Activated naive CD4-positive, alpha-beta T cell treated with anti-CD3 and anti-CD28 coated beads, Interleukin-2, amount 50 U/mL, for 16 hours (primary cell): ENCODE measurements at places on chromosomes 3 and 15.
A peak's percentile ranks its signal among the peaks of the same experiment; 100 is the strongest.

DNA sequence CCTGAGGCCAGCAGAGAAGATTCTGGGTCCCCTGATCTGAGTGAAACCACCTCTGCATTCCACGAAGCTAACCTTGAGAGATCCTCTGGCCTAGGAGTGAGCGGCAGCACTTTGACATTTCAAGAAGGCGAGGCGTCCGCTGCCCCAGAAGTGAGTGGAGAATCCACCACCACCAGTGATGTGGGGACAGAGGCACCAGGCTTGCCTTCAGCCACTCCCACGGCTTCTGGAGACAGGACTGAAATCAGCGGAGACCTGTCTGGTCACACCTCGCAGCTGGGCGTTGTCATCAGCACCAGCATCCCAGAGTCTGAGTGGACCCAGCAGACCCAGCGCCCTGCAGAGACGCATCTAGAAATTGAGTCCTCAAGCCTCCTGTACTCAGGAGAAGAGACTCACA, 36.4 kb downstream of the HAPLN3 start:
- no peak for DNase-seq

DNA sequence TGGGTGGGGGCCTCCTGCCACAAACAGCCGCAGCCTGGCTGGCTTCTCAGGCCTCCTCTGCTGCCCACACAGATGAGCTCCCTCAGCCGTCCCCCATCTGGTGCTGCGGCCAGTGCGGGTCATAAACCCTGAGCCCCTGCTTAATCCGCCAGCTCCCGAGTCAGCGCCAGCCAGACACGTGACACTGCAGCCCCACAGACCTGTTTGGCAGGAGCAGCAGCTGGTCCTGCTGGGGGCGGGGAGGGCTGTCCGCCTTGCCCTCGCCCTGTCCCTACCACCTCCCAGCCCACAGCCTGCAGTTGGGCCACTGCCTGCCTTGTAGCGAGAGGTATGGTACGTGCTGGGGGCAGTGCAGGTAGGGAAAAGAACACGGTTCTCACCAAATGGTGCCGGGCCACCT, 86.2 kb downstream of the IQSEC1 start:
- no peak for DNase-seq

- DNase-seq, result no peak
Measured at GRCh38 chr3:187873843-187874242, 128.6 kb upstream of the BCL6 start.

DNA sequence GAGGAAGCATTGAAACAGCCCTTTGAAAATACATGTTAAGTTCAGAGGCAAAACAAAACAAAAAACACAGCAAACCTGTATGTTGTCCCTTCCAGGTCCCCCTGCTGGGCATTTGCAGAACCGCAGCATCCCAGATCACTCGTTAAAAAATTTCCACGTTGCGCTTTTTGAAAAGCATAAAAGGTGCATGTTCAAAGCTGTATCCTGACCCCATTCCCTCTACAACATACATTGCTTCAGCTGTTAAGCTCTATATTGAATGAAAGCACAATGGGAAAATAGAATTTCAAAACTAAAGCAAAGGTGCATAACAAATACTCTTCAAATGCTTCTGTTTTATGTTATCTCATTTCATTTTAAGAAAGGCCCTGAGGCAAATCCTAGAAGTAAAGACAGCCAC, 328.3 kb downstream of the THSD4 start:
- peak; percentile 38 for DNase-seq

GRCh38 chr15:28125673-28126651, 26.8 kb upstream of the OCA2 start:
- DNase-seq, result no peak

DNA sequence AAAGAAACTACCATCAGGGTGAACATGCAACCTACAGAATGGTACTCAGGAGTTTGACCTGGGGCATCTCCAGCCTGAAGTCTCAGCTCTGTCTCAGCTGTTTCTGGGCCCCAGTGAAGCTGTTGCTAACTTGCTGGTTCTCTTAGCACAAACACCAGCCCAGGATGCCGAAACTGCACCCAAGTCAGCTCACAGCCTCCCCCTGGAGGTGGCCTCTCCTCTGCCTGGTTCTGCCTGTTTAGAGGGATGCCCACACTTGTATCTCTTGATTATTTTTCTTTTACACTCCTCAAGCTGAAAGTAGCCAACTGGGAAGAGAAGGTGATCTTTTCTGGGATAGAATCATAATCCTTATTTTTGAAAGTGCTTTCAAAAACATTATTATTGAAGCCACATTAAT, 289.0 kb upstream of the RASGRP1 start:
- peak; percentile 34 for DNase-seq

- no peak for DNase-seq
Measured at GRCh38 chr15:58146749-58147148, 8.6 kb downstream of the AQP9 start.

GRCh38 chr15:96234109-96234892, 96.2 kb upstream of the NR2F2 start:
- DNase-seq, result no peak

DNA sequence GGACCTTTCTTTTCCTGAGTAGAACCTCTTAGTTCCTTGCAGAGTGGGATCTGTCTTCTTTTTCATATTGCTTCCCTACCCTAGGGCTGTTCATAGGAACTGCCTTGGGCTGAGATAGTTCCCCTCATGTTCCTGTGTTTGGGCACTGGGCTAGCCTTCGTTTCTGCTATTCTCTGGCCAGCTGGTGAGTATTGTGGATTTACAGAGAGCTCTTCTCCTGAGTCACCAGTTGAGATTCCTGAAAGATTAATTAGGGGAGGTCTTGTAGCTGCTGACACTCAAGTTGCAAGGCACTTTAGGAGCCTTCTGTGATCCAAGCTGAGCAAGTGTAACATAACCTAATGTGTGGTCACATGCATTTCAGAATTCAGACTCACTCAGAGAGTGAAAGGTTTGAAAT, 30.7 kb downstream of the CHD2 start:
- DNase-seq, result no peak

GRCh38 chr3:72789786-72790185, 58.5 kb downstream of the SHQ1 start:
- no peak for DNase-seq

DNA sequence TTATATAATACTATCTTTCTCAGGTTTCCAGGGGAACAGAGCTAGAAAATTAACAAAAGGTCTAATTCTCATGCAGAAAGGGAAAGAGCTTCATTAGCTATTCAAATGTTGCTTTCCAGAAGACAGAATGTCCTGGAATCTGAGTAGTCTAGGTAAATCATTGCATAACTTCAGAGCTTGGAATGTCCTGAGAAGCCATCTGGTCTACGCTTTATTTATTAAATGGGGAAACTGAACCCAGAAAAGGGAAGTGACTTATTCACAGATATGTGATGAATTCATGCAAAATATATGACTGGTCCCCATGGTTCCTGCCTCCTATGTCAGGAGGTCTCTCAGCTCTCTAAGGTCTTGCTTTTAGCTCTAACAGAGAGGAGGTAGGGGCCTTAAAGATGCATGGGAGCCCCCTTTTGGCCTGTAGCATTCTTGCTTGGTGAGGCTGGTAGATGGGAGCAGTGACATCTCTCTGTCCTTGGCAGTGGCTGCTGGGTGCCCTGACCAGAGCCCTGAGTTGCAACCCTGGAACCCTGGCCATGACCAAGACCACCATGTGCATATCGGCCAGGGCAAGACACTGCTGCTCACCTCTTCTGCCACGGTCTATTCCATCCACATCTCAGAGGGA, 99.2 kb downstream of the CEMIP start:
- DNase-seq, result no peak

- DNase-seq, result no peak
Measured at GRCh38 chr15:51069983-51070382, 24.7 kb downstream of the TNFAIP8L3 start.

DNA sequence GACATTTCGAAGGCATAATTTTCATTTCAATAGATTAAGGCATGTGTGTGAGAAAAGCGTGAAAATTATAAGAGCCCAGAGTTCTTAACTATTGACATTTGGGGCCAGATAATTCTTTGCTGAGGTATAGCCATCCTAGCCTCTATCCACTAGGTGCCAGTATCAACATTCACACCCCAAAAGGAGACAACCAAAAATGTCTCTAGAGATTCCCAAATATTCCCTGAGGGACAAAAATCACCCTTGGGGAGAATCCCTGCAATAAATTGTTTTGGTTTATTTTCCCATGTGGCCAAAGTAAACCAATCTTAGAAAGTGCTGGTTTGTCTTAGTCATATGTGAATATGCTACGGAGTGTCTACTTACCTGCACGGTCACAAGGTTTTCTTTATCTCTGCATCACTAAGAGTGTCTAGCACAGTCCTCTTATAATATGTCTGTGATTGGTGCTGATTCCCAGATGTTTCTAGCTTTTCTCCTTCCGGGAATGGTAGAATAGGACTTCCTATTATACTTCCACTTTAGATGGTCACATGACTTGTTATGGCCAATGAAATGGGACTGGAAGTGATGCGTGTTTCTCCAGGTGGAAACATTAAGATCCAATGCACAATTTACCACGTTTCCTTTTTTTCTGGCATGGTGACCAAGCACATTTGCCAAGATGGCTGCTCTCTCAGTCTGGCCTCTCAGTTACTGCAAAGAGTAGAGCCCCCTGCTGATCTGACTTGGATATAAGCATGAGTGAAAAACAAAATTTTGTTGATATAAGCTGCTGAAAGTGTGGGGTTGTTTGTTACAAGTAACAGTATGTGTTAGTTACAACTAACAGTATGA, 8.0 kb upstream of the KBTBD8 start:
- no peak for DNase-seq

DNA sequence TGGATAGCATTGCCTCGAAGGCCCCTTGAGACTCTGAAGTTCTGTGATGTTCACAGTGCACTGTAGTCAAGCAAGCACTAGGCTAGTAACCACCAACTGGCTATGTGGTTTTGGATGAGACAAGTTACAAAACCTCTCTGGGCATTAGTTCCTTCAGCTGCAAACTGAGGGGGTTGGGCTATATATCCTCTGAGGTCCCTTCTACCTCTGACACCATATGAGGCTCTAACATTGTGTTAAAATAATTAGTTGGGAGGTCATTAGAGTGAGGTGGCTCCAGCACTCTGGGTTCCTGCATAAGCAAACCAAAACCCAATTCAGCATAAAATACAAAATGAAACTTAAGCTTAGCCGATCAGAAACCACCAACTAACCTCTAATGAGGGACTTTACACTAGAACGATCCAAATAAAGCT, 209.5 kb upstream of the LRRN1 start:
- no peak for DNase-seq

GRCh38 chr3:107206141-107206540, 171.1 kb upstream of the CCDC54 start:
- no peak for DNase-seq

DNA sequence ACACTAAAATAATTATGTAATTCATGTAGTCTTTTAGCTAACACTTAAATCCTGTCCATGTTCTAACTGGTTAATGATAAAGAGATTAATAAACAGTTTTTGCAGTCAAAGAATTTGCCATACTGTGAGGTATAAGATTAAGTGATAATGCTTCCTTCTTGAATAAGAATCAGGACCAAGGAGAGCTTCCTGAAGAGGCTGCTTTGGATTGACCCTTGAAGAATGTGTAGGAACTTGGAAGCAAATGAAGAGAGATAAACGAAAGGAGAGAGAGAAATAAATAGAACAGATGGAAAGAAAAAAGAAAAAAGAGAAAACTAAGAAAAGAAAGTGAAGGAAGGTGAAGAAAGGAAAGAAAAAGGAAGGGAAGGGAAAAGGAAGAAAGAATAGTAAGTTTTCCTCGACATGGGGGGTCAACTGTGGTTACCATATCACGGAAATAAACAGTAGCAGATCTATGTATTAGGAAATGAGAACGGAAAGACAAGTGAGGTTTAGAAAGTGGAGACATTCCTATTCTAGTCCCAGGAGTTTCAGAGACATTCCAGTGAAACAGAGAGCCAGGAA, 539.8 kb downstream of the FGF12 start:
- no peak for DNase-seq

DNA sequence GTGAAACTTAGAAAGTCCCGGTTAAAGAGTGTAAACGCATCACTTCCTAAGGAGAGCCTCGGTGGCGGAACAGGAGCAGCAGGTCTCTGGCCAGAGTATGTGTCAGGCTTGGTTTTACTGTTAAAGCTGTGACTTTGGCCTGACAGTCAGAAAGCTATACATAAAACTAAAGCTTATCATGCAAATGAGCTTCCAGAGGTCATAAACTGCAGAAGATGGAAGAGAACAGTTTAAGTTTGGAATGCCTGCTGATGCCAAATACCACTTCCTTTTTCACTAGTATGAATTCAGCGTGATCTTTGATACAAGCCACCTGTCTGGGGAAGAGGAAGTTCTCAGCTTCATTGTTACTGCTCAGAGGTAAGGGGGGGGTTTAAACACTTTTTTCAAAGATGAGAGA, 125.1 kb upstream of the CTDSPL start:
- DNase-seq, result no peak

DNA sequence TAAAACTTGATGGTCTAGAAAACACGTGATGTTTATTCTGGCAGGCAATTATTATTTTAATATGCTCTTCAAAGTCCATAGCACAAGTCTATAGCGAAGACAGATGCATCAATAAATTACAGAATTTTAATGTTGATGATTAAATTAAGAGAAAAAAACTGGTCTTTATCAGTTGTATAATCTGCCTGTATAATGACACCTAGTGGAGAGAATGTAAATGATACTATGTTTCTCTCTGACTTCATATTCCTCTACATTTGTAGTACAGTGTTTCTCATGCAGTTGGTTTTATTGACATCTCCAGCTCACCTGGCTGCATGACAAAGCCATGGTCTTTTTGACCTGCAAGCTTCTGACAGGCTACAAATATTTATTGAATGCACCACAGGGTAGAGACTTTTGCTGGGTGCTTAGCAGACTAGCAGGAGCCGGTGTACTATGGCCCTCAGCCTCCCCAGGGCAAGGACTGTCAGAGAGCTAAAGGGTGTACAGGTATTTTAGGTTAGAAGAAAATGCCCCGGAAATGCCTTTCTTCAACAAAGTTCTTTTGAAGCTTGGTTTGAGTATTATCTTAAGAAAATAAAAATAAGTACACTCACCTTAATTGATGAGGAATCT, 289.9 kb downstream of the GAP43 start:
- DNase-seq, result no peak

DNA sequence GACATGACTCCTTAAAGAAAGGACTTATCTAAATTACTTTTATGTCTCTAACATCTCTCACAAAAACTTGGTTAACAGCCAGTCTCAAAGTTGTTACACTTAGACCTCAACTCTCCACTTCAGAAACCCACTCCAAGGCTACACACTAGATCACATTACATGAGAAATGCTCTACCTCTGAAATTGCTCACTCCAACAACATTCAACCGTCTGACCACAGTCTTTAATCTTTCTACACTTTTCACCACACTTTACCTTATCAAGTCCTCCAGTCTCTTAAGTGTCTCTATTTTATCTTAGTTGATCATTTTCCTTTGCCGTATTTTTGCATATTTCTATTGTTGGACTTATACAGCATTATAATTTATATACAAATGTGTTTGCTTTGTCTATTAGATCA, 5.8 kb downstream of the SLC12A6 start:
- no peak for DNase-seq

DNA sequence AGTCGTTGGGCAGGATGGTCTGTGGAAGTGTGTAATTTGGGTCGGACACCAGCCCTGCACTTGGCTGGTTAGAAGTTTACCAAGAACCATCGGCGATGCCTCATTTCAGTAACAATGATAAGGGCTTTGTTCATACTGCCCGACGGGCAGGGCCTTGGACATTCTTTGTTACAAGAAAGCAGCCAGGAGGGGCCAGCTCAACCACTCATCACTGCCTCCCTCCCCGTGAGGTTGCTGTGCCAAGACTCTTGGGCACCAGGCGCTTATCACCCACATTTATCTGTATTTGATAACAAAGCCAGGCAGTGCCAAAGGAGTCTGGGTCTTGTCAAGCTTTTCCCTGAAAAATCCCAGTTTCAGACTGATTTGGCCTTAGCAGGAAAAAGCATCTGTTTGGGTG, 235.0 kb downstream of the ADAMTS17 start:
- DNase-seq, result no peak

- DNase-seq, result no peak
Measured at GRCh38 chr3:189626286-189626685, 4.9 kb upstream of the TP63 start.
